ENCODE measurements at places on chromosomes 13 and 19.
A peak's percentile ranks its signal among the peaks of the same experiment; 100 is the strongest.

DNA sequence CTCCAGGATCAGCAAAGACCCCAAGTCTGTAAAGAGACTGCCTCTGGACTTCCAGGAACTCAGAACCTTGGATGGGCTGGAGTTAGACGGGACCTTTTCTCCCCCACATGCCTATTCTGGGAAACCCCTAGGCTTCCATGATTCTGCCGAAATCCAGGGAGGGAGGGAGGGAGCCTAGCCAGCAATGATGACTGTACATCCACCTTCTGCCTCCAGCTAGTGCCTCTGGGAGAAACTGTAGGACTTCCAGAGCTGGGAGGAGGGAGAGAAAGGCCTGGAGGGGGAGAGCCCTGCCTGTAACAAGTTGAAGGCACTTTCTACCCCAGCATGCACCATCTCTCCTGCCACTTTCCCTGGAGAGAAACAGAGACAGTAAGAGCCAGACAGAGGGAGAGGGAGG lies 6.0 kb upstream of the HAS1 start:
- no peak for DNase-seq

DNA sequence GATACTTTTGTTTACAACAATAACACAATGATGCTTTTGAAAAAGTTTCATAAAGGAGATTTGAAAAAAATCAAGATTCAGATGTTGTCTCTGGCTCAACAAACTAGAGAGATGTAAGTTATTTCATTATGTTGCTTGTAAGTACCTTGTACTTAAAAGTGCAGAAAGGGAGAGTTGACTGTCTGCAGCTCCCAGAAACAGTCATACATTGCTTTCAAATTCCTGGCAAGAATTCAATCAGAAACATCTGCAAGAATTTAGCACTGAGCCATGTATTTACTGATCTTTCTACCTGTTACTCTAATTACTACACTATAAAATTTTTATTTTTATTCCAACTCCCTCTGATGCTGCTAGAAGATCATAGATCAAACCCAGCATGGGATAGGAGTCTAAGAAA lies 1261.3 kb upstream of the SPRY2 start:
- no peak for DNase-seq

- DNase-seq = peak; percentile 14
These were observed 4.5 kb downstream of the NAA16 start for GRCh38 chr13:41315443-41316047.

- DNase-seq = no peak
These were observed 24.9 kb downstream of the MPND start for GRCh38 chr19:4368128-4368820.

DNA sequence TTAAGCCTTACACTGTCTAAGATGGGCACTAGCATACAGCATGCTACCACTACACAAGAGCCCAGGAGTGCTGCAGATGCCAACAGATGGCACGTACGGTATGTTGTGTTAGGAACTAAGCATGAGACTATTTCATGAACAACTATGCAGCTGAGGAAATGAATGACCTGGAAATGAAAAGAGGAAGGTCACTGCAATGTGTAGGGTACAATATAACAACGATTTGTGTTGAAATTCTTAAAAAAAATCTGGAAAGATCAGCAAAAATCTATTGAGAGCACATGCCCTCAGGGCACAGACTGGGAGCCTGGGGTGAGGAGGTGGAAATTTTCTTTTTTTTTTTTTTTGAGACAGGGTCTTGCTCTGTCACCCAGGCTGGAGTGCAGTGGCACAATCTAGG lies 14.4 kb downstream of the HAUS8 start:
- DNase-seq = no peak

- DNase-seq = no peak
These were observed 6.4 kb downstream of the KLF16 start for GRCh38 chr19:1856698-1857603.

GRCh38 chr13:79295906-79296706 lies 109.9 kb downstream of the RBM26 start:
- DNase-seq = no peak

GRCh38 chr19:54439174-54439851 lies 9.7 kb upstream of the LENG8 start:
- no peak for DNase-seq

DNA sequence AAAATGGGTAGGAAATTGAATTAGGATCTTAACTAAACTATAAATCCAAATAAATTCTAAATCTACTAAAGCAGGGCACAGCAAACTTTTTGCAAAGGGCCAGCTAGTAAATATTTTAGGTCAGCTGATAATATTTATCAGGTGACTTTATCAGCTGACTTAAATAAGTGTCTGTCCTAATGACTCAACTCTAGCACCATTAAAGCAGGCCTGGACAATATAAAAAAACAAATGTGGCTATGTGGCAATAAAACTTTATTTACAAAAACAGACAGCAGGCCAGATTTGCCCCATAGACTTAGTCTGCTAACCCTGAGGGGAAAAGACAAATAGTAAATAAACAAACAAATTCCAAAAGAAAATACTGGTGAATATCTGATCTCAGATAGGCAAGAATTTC lies 27.7 kb upstream of the DOCK9 start:
- DNase-seq = no peak

DNA sequence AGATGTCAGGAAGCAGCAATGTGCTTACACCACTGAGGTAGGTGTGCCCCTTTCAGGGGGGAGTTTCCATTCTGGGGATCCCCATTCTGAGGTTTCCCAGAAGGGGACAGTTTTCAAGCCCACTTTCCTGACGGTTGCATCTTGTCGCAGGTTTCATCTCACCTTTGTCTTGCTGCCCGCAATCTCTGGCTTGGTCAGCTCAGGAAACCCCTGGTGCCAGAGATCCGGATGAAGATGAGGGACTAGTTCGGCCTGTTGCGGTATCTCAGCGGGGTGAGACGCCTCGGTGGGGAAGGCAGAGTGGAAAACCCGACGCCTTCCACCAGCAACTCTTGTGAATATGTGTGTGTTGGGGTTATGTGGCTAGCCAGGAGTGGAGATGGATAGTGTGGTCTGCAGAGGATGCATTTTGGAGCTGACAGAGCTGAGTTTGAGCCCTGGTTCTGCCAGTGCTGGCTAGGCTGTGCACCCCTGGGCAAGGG lies 13.1 kb downstream of the TNFSF9 start:
- DNase-seq = peak; percentile 19

- no peak for DNase-seq
These were observed 74.9 kb downstream of the LHFPL6 start for GRCh38 chr13:39527961-39528660.
